ENCODE measurements at places on chromosomes 11 and 22.

- DNase-seq = peak; percentile 74
These were observed 52.2 kb downstream of the PRDM10 start for GRCh38 chr11:129950101-129951091.

GRCh38 chr11:35917676-35918075 lies 26.2 kb upstream of the LDLRAD3 start:
- DNase-seq = no peak

- no peak for DNase-seq
These were observed 133.7 kb downstream of the CTTN start for GRCh38 chr11:70532066-70532440.

DNA sequence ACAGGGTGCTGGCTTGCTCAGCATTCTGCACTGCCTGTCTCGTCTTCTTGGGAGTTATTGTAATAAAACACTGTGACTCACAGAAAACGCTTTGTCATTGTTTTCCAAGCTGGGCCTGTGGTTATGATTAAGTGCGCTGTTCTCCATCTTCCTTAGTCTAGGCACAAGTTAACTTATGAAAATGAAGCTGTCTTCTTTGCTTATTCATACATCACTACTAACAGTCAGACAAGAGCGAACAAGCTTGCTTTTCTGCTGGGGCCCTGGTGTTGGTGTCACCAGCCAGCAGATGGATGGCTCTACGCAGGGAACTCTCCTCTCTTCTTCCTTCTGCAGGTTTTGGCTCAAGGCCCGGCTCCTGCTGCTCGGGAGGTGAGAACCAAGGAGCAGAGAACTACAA lies 380.1 kb upstream of the SYN3 start:
- no peak for DNase-seq

DNA sequence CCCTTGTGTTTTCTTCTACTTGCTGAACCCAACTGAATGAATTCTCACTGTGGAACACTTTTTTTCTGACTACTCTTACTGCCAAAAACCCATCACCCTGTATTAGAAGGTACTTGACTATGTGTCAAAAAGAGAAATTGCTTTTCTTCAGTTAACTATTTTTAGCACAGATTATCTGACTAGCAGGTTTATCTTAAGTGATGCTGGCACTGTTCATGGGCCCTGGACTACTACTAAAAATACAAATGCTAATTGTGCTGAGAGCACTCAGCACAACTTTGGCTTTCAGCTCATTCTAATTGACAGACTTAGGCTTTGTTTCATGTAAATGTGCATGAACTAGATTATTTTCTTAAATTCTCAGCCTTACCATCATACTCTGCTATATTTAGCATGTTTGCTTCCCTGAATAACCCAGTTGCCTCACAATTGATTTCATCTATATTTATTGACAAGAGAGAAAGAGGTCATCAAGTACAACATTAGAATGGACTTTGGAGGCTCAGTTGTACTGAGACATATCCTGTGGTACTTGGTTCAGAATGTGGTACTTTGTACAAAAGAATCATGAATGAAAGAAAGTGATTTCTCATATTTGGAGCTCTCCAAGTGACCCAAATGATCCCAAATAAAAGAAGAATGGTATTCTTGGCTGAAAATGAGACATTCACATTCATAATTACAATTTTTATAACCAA lies 478.3 kb downstream of the KCNA4 start:
- DNase-seq = no peak

GRCh38 chr11:10499452-10499851 lies 41.5 kb downstream of the RNF141 start:
- DNase-seq = no peak

DNA sequence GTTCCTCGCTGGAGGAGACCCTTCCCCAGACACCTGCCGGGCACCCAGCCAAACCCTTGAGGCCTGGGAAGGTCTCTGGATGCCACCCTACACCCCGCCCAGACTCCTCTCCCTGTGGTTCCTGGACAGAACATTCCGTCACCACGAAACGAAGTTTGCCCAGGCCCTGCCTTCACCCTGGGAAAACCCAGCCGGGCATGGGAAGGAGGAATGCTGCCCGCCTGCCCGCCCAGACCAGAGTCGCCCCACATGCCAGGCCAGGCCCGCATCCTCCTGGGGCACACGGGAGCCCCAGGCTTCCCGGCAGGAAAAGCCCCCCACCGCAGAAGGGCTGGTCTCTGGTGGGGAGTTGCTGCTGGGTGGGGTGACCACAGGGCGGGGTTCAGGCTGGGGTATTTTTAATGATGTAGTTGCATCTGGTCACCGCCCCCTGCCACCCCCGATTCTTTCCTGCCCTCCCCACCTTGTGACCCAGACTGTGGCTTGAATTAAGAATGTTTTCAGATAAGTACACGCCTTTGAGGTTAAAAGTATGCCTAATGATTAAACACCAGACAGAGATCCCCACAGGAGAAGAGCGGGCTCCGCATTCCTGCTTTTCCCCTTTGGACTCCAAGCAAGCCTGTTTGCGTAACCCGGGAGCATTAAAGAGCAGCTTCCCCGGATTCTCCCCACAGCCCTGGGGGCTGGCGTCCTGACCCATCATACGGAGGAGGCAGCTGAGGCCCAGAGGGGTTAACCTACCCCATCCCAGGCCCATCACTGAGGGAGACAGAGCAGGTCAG lies 44.6 kb upstream of the PPARA start:
- no peak for DNase-seq

DNA sequence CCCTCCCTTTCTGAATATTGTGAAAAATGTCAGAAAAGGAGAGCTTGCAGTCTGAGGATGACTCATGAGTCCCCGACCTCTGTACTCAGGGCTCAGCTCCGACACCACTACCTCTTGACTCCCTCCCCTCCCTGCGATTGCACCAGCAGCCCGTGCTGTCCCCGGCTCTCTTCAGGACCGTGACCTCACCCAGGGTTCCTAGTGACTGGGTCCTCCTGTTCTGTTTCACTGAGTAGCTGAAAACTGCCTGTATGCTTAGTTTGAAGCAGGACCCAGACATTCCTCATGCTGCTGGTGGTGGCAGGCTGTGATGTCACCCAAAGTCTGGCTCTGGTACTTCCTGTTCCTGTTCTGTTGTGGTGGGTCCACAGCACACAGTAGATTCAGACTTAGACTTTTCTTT lies 11.7 kb downstream of the PHRF1 start:
- peak; percentile 94 for DNase-seq

- no peak for DNase-seq
These were observed 67.9 kb downstream of the ENTHD1 start for GRCh38 chr22:39825661-39826102.

DNA sequence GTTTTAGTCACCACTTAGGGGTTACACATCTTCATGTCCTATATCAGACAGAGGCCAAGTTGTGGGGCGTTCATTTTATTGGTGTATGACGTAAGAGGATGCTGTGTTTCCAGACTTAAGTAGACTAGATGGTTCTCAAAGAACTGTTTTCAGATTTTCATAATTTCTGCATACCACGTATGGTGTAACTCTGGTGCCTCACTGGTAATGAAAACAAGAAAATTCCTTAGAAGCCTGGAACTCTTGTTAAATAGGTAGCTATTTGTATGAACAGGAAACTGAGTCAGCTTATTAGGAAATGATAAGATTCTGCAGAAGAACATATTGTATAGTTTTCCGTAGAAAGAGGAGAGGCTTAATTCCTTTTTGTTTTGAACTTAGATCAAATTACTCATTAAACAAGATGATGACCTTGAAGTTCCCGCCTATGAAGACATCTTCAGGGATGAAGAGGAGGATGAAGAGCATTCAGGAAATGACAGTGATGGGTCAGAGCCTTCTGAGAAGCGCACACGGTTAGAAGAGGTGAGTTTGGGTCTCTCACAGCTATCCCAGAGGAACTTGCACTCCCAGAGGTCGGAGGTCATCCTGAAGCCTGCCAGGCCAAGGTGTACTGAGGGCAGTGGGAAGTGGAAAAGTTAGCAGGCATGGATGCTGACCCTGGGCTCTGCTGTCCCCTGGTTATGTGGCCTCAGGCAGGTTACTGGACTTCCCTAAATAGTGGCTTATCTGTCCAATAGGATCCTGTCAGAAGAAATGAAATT lies 3.9 kb downstream of the CDC45 start:
- no peak for DNase-seq

GRCh38 chr11:33013755-33014154 lies 1.9 kb upstream of the DEPDC7 start:
- no peak for DNase-seq

- DNase-seq = peak; percentile 26
These were observed 22.9 kb upstream of the FCHSD2 start for GRCh38 chr11:73164803-73165540.

GRCh38 chr11:68581439-68581838 lies 102.9 kb upstream of the GAL start:
- DNase-seq = no peak

GRCh38 chr22:44391481-44392445 lies 79.0 kb upstream of the SHISAL1 start:
- no peak for DNase-seq
